Natural killer cell treated with Interleukin-12 subunit alpha and Interleukin-12 subunit beta and Interleukin-15 and Interleukin-18, amount 100 ng/mL, for 72 hours (primary cell): ENCODE measurements at places on chromosomes 2 and 18. TPM values are rescaled to one million over a fixed set of nuclear protein-coding genes. Genes with fewer than 3 reads are reported as not detected.

TLX2 gene
- 0.95 TPM for total RNA-seq

GAL3ST2 gene
- 0.83 TPM for total RNA-seq

MSH2 gene
- total RNA-seq = 43.5 TPM

GTF2A1L gene
- total RNA-seq = not detected

SCG2 gene
- total RNA-seq = not detected

DNA sequence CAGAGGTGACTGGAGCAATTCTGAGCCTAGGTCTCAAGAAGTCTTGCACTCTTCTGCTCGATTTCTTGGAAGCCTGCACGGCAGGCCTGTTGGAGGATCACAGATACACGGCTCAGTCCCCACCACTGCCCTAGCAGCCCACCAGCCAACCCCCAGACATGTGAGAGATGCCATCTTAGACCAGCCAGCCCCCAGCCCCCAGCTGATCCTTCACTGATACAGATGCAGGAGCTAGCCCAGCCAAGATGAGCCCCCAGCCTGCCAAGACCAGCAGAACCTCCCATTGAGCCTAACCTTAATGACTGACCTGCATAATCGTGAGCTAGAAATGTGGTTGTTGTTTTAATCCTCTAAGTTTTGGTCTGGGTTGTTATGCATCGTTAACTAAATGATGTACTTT, 47.5 kb downstream of the INHBB start:
- peaks cover 7% of the 10 kb centered on the region for H3K4me1 ChIP-seq
- no peaks in the 10 kb centered on the region for H3K36me3 ChIP-seq
- no peak overlapping the region for H3K4me3 ChIP-seq
- peaks cover 7% of the 10 kb centered on the region for H3K27me3 ChIP-seq

DNA sequence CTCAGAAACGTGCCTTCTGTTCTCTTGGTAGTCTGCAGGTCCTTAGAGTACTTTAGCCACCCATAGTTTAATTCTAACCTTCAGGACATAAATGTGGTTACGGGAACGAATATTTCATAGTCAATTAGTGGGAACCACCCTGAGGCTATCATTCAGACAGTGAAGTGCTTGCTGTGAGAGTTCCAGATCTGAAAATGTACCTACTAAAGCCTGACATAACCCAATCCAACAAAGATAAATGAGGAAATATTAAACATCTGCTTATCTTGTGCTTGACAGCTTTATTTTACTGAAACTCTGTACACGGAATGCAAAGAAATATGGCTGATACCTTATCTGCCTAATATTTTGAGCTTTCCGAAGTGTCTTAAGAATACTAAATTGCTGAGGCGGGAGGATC, 43.0 kb downstream of the RAB27B start:
- peaks cover 5% of the 10 kb centered on the region for H3K36me3 ChIP-seq
- H3K4me1 ChIP-seq = peaks cover 21% of the 10 kb centered on the region
- no peaks in the 10 kb centered on the region for H3K27me3 ChIP-seq
- H3K4me3 ChIP-seq = no peak overlapping the region
- H3K27ac ChIP-seq = no peak overlapping the region
- DNase-seq = no peak

- H3K36me3 ChIP-seq = no peaks in the 10 kb centered on the region
- no peaks in the 10 kb centered on the region for H3K4me1 ChIP-seq
- no peak for DNase-seq
- no peak overlapping the region for H3K4me3 ChIP-seq
Observed at GRCh38 chr2:238727585-238728329, 120.1 kb upstream of the TWIST2 start.

GRCh38 chr2:8437228-8437948, 244.5 kb upstream of the ID2 start:
- H3K4me3 ChIP-seq = no peak overlapping the region
- H3K4me1 ChIP-seq = peaks cover 53% of the 10 kb centered on the region
- H3K27me3 ChIP-seq = no peaks in the 10 kb centered on the region

GRCh38 chr2:1586923-1587840, 157.1 kb downstream of the PXDN start:
- peaks cover 6% of the 10 kb centered on the region for H3K27me3 ChIP-seq
- no peak overlapping the region for H3K4me3 ChIP-seq
- no peak for DNase-seq
- no peaks in the 10 kb centered on the region for H3K36me3 ChIP-seq
- no peaks in the 10 kb centered on the region for H3K4me1 ChIP-seq

DNA sequence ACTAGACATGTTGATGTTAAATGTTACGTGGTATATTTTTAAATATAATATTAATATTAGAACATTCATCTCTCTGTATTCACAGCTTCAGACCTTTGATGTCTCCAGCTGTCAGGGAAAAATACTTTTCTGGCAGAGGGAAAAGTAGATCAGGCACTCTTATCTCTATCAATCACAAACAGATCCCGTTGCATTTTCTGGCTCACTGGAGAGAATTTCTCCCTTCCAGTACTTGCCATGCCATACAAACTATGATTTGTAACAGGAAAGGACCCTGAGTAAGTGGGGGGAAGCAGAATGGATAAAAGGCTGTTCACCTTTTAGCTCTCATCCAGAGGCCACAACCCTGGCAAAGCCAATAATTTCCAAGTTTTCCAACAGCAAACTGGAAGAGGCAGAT, 158.0 kb downstream of the TCF4 start:
- H3K4me3 ChIP-seq = no peak overlapping the region
- no peaks in the 10 kb centered on the region for H3K36me3 ChIP-seq
- H3K27me3 ChIP-seq = peaks cover 7% of the 10 kb centered on the region
- no peaks in the 10 kb centered on the region for H3K4me1 ChIP-seq
- H3K27ac ChIP-seq = no peak overlapping the region
- no peak for DNase-seq

- H3K27ac ChIP-seq = no peak overlapping the region
- no peaks in the 10 kb centered on the region for H3K36me3 ChIP-seq
- no peak overlapping the region for H3K4me3 ChIP-seq
- no peaks in the 10 kb centered on the region for H3K27me3 ChIP-seq
- DNase-seq = no peak
Observed at GRCh38 chr18:6621437-6621836, 108.1 kb upstream of the ARHGAP28 start.

DNA sequence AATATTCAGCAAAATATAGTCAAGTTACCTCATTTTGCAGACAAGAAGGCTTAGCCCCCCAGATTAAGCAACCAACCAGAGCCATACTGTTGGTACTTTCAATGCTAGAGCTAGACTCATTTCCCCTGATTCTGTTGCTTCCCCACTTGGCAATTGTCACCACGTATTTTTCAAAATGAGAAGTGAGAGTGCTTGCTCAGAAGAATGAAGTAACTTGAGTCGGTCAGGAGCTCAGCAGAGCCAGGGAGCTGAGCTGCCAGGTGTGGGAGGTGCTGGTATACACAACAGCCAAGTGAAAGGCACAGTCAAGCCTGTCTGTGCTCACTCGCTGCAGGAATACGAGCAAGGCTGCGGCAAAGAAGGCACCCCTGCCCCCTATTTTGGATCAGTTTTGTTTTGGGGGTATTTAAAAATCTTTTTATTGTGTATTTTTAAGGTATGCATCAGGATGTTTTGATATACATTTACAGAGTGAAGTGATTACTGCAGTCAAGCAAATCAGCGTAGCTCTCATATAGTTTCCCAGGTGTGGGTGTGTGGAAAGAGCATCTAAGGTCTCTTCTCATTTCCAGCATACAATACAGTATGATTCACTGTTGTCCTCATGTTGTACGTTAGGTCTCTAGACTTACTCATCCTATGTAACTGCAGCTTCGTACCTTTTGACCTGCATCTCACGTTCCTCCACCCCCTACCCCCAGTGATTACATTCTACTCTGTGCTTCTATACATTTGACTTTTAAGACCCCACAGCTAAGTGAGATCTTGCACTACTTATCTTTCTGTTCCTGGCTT, 62.4 kb downstream of the MRPS9 start:
- peaks cover 15% of the 10 kb centered on the region for H3K4me1 ChIP-seq
- H3K27ac ChIP-seq = no peak overlapping the region
- H3K4me3 ChIP-seq = no peak overlapping the region
- no peak for DNase-seq

- H3K4me1 ChIP-seq = no peaks in the 10 kb centered on the region
- DNase-seq = peak; percentile 44
- H3K4me3 ChIP-seq = no peak within 1 kb of the TSS
- H3K27ac ChIP-seq = no peak within 1 kb of the TSS
Observed at GRCh38 chr2:241188361-241189092, at the start of gene ANO7. Gene ANO7, plus strand, starts transcription at chr2:241188677. Its CDS starts 1,387 bp downstream, at chr2:241190064.

DNA sequence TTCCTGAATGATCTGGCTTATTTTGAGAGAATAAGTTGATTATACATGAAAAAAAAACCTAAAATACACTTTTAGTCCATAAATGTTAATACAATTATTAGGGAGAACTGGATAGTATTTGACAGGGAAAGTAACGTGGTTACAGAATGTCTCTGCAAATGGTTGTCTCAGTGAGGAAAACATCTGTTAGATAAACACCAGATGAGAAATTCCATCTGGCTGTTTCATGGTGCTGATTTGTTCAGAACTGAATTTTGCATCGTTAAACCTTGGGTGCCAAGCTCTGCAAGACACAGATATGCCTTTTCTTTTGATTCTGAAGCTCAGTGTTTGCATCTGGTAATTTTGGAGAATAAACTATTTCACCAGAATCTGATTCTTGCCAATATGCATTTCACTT, 90.4 kb downstream of the SCN3A start:
- no peak for DNase-seq
- H3K36me3 ChIP-seq = no peaks in the 10 kb centered on the region

GRCh38 chr2:12589802-12590320, 126.9 kb upstream of the TRIB2 start:
- H3K36me3 ChIP-seq = no peaks in the 10 kb centered on the region
- H3K4me1 ChIP-seq = peaks cover 14% of the 10 kb centered on the region
- no peak for DNase-seq
- H3K27ac ChIP-seq = no peak overlapping the region
- H3K27me3 ChIP-seq = no peaks in the 10 kb centered on the region

GRCh38 chr2:42102024-42102590, 54.3 kb downstream of the PKDCC start:
- peaks cover 10% of the 10 kb centered on the region for H3K36me3 ChIP-seq
- no peak overlapping the region for H3K27ac ChIP-seq
- H3K27me3 ChIP-seq = no peaks in the 10 kb centered on the region
- peaks cover 49% of the 10 kb centered on the region for H3K4me1 ChIP-seq
- peak; percentile 96 for DNase-seq
- H3K4me3 ChIP-seq = peak overlapping the region; percentile 85

- H3K36me3 ChIP-seq = no peaks in the 10 kb centered on the region
- DNase-seq = no peak
- H3K27me3 ChIP-seq = peaks cover 21% of the 10 kb centered on the region
- H3K27ac ChIP-seq = no peak overlapping the region
Observed at GRCh38 chr2:130908832-130909231, 72.1 kb downstream of the ARHGEF4 start.

GRCh38 chr2:239377591-239377990, 23.2 kb downstream of the HDAC4 start:
- H3K4me3 ChIP-seq = no peak overlapping the region
- H3K27me3 ChIP-seq = peaks cover 2% of the 10 kb centered on the region
- H3K36me3 ChIP-seq = no peaks in the 10 kb centered on the region
- no peak for DNase-seq
- peaks cover 16% of the 10 kb centered on the region for H3K4me1 ChIP-seq

DNA sequence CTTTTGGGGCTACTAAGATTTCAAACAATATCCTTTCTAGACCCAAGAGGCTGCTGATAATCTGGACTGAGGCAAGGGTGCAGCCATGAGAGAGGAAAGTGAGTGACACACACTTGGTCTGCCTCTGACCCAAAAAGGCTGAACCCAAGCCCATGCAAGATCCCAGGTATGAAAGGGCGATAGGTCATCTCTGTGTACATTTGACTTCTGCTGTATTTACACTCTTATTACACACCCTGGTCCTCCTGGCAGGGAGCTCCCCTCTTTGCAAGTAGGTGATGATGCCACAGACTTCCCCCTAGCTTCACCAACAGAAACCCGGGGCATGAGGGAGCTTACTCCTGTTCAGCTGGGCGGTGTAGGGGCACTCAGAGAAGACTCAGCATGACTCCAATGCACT, 61.8 kb upstream of the ACAA2 start:
- DNase-seq = no peak
- no peaks in the 10 kb centered on the region for H3K4me1 ChIP-seq
- H3K36me3 ChIP-seq = no peaks in the 10 kb centered on the region
- H3K27me3 ChIP-seq = peaks cover 15% of the 10 kb centered on the region
- H3K4me3 ChIP-seq = no peak overlapping the region

DNA sequence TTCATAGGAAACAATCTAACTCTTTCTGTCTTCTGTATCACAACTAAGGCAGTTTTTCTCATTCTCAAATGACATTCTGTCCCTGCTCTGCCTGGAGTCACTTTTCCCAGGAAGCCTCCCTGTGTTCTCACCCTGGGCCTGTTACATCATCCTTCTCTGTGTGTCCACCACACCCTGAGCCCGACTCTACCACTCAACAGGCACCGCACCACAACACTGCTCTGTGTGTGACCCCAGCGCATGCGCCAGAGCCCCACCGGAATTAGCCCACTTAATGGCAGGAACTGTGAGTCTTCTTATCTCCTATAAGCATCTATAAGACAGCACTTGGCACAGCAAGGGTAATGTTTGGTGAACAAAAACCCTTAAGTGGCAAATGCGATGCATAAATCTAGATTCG, 32.3 kb downstream of the TGFBRAP1 start:
- no peak overlapping the region for H3K27ac ChIP-seq
- peaks cover 6% of the 10 kb centered on the region for H3K4me1 ChIP-seq
- no peaks in the 10 kb centered on the region for H3K27me3 ChIP-seq
- DNase-seq = no peak
- H3K4me3 ChIP-seq = no peak overlapping the region

- no peaks in the 10 kb centered on the region for H3K36me3 ChIP-seq
- DNase-seq = no peak
- peaks cover 7% of the 10 kb centered on the region for H3K4me1 ChIP-seq
- H3K27me3 ChIP-seq = no peaks in the 10 kb centered on the region
- H3K4me3 ChIP-seq = no peak overlapping the region
Observed at GRCh38 chr2:134397146-134397896, 143.4 kb downstream of the MGAT5 start.

DNA sequence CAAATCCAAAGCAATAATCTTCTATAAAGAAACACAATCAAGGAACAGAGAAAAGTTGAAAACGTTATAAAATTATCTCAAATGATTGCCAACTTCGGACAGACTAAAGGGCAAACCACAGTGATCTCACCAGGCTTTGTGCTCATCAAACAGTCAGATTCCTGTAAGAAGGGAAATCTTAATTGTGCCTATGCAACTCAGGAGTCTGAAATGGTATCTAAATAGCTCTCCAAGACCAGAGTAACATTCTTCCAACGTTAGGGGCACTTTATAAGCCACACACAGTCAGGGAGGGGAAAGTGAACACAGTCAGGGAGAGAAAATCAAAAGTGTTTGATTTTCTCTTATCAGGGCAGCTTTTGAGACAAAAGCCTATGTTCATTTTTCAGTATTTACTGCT, 29.4 kb downstream of the PLEKHM3 start:
- H3K27ac ChIP-seq = no peak overlapping the region
- no peak overlapping the region for H3K4me3 ChIP-seq
- peaks cover 10% of the 10 kb centered on the region for H3K4me1 ChIP-seq
- DNase-seq = no peak
- H3K27me3 ChIP-seq = no peaks in the 10 kb centered on the region
- H3K36me3 ChIP-seq = peaks cover 14% of the 10 kb centered on the region

GRCh38 chr2:241835611-241836010, 23.1 kb downstream of the PDCD1 start:
- H3K4me3 ChIP-seq = no peak overlapping the region
- H3K4me1 ChIP-seq = peaks cover 13% of the 10 kb centered on the region
- peak; percentile 41 for DNase-seq
